Jurkat, Clone E6-1 (cell line): ENCODE measurements at places on chromosomes 16 and 17.

DNA sequence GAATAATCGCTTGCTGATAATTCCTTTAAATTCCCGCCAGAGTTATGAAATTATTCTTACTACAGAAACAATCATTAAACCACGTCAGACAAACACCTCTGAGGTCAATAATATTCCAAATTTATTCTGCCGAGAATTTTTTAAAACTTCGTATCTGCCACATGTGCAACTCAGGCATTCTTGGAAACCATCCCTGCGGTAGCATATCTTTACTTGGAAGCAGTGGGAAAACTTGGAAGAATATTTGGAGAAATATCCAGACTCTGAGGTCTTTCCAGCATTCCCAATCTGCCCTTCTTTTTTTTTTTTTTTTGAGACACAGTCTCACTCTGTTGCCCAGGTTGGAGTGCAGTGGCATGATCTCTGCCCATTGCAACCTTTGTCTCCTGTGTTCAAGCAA is 2.0 kb upstream of the CCL11 start:
- no peak for DNase-seq

DNA sequence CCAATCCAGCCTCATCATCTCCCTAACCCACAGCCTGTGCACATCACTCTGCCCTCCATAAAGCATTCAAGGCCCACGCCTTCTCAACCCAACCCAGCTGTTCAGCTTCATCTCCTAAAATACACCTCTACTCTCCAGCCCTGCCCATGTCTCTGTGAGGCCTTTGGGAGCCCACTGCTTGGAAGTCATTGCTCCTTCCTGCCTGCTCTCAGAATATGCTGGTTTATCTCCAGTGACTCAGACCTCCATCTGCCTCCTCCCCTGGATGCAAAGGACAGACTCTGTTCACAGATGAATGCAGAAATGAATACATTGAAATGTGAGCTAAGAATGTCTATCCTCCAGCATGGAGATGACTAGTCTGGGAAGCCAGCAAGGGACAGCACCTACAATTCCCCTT is 19.0 kb downstream of the KCNG4 start:
- DNase-seq = no peak

DNA sequence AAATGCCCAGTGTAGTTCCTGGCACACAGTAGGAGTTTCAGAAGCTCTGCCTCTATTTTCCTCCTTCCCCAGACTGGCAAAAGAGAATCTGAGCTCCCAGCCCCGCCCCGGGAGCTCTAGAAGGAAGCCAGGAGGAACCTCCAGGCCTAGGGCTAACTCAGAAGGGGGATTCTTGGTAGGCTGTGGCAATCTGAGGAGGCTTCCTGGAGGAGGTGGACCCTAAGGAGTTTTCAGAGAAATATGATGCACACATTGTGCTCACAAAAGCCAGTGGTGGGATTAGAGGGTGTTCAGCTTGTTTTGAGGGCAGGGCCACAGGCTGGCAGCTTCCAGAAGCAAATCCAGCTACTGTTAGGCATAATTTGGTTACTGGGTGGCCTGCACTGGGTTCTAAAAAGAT is 10.0 kb downstream of the ADGRG1 start:
- no peak for DNase-seq

- DNase-seq = no peak
Measured at GRCh38 chr17:65936013-65936412, 255.9 kb downstream of the CEP112 start.

GRCh38 chr17:53353919-53354351 is 468.8 kb upstream of the KIF2B start:
- DNase-seq = no peak

DNA sequence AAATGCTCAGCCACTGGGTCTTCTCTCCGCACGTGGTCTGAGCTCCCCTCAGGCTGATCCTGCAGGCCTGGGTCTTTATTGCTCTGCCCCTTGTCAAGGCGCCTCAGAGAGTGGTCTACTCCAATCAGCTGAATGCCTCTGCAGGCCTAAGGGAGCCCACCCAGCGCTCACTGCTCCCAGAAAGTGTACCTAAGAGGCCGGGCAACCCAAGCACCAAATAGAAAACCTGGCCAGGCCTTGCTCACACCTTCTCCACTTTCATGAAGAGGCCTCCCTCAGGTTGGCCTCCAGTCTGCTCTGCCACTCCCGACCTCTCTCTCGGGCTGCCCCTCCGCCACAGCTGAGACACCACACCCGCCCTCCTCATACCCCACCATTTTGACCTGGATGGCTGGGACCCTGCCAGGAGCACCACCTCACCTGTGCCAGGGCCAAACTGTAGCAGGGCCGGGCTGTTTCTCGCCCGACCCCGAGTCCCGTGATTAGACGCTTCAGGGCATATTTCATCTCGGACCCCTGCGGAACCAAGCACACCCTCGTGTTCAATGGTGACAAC is 665 bp downstream of the MYBBP1A start:
- DNase-seq = no peak

- no peak for DNase-seq
Measured at GRCh38 chr16:15532825-15533224, 98.4 kb downstream of the BMERB1 start.

DNA sequence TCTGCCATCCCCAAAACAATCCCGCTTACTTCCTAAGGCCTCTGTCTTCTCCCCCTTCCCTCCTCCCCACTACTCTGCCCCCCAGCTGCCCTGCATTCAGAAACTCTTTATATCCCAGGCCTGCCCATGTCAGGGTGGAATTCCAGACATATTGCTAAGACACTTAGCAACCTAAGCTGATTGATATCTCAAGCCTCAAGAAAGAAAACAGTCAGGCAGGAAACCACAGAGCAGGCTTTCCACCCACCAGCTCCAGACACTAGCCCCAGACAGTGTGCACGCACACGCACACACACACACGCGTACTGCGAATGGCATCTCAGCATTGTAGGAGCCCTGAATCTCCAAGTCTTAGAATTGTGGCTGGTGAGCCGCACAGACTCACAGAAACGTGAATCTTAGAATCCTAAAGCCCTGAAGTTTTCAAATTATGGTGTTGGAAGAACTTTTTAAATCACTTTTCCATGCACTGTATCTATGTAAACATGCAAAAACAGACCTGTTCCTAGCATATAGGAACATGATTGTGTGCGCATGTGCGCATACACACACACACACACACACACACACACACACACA is 8.8 kb upstream of the LPCAT2 start:
- DNase-seq = peak; percentile 47

- no peak for DNase-seq
Measured at GRCh38 chr16:62034231-62035114, 1.8 kb downstream of the CDH8 start.

- no peak for DNase-seq
Measured at GRCh38 chr17:83037874-83038165, 41.6 kb upstream of the METRNL start.
